Adipose tissue (tissue), 3 donors: ENCODE measurements at places on chromosomes 12 and 14. TPM values are rescaled to one million over a fixed set of nuclear protein-coding genes. Genes with fewer than 3 reads are reported as not detected.

Gene CIROP
- 0.03 TPM for polyA plus RNA-seq

Gene MIP
- polyA plus RNA-seq = 0.16 TPM

Gene RCOR1
- 3.6 TPM for polyA plus RNA-seq

Gene CLEC12A
- polyA plus RNA-seq = 6.6 TPM

Gene KCNA5
- 0.86 TPM for polyA plus RNA-seq

Gene SOAT2
- not detected for polyA plus RNA-seq

Gene VTI1B
- polyA plus RNA-seq = 135 TPM

Gene GZMH
- polyA plus RNA-seq = 1.1 TPM

Gene PLEK2
- 0.67 TPM for polyA plus RNA-seq

Gene ATN1
- polyA plus RNA-seq = 38.1 TPM

Gene KERA
- not detected for polyA plus RNA-seq

Gene ZFHX2
- polyA plus RNA-seq = 0.74 TPM
